PC-3 (cell line): ENCODE measurements at places on chromosomes 5 and 9. TPM values are rescaled to one million over a fixed set of nuclear protein-coding genes. Genes with fewer than 3 reads are reported as not detected.

DNA sequence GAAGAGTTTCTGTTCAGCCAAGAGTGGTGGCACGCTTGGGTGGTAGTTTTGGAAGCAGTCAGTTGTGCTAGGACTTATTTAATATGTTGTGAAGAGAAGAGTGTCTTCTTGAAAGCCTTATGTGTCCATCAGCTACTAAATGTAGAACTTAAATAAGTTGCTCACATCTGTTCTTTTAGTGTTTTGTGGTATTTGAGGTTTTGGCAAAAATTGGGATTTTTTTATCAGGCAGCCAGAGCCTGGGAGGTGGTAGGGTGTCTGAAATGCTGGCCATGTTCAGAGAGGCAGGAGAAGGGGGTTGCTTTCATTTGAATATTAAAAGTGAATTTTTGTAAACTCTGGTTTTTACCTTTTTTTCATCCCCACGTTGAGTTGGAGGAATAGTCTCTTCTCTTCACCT is 24.2 kb upstream of the ZBTB34 start:
- DNase-seq: no peak

- no peak for DNase-seq
Measured at GRCh38 chr5:71836559-71837112, 117.6 kb downstream of the CARTPT start.

- no peak for DNase-seq
Measured at GRCh38 chr5:40484495-40484894, 195.2 kb upstream of the PTGER4 start.

DNA sequence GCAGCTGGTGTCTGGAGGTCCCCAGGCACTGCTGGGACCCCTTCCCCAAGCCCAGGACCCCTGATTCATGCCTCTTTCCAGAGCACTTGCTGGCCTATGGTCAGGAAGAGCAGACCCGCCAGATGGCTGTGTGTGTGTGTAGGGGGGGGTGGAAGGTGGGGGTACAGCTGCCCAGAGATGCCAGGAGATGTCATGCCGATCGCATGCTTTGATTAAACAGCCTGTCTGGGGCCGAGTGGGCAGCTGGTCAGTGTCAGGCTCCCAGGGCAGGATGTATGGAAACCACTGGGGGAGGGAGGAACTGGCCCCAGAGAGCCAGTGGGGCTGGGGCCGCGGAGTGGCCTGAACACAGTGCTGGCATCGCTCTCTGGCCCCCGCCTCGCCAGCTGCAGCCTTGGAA is 23.7 kb downstream of the RXRA start:
- DNase-seq: no peak

- peak; percentile 75 for DNase-seq
Measured at GRCh38 chr9:126704892-126705766, 91.4 kb downstream of the LMX1B start.

- DNase-seq: peak; percentile 76
Measured at GRCh38 chr5:39420482-39421145, 4.2 kb downstream of the DAB2 start.

The CMBL gene
- total RNA-seq: 35.7 and 38.4 TPM in 2 replicates

The SMIM15 gene
- total RNA-seq: 61.7 and 76.3 TPM in 2 replicates
